ENCODE measurements at places on chromosomes 16 and 17. TPM values are rescaled to one million over a fixed set of nuclear protein-coding genes. Genes with fewer than 3 reads are reported as not detected.
A peak's percentile ranks its signal among the peaks of the same experiment; 100 is the strongest.

DNA sequence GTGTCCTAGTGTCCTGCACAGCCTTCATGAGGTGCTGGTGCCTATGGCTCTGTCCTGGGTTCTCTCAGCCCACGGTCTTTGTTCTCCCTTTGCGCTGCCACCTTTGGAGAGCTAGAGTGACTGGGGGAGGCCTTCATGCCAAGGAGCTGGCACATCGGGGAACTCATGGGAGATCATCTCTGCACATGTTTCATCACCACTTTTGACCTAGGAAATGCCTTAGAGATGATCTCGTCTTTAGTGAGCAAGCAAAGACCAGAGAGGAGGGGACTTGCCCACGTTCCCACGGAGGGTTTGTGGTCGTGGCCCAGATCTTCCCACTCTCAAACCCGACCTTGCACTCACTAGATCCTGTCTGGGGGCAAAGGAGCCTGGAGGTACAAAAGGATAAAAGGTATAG, 23.5 kb downstream of the TBX4 start:
- no peak for DNase-seq
- H3K36me3 ChIP-seq: no peaks in the 10 kb centered on the region
- no peak overlapping the region for H3K27ac ChIP-seq

- DNase-seq: no peak
- peaks cover 65% of the 10 kb centered on the region for H3K4me1 ChIP-seq
- no peaks in the 10 kb centered on the region for H3K36me3 ChIP-seq
- H3K4me3 ChIP-seq: peak overlapping the region; percentile 85
- H3K27ac ChIP-seq: peak overlapping the region; percentile 52
Measured at GRCh38 chr17:29590411-29591145, 1.1 kb upstream of the GIT1 start.

Gene MSL1
- 9.2 TPM for polyA plus RNA-seq

Gene REXO5
- 0.61 TPM for polyA plus RNA-seq

DNA sequence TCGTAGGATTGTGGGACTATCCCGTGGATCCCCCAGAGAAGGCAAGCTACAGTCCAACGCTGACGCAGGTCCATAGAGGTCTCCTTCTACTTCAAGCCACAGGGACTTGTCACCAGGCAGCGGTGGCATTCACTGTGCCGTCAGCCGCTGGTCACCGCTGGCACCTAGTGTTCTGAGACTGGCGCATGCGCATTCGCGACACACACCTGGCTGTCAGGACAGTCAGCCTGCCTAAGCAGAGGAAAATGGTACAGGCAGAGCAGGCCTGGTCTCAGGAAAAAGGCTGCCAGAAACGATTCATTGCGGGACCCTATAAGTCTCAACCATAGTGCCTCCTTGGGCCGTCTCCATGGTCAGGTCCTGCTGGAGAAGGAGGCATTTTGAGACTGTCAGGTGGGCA, 138.0 kb upstream of the WSB1 start:
- H3K27ac ChIP-seq: no peak overlapping the region
- no peak for DNase-seq

- no peaks in the 10 kb centered on the region for H3K4me1 ChIP-seq
- no peaks in the 10 kb centered on the region for H3K27me3 ChIP-seq
- DNase-seq: no peak
- H3K36me3 ChIP-seq: no peaks in the 10 kb centered on the region
- H3K4me3 ChIP-seq: no peak overlapping the region
- no peak overlapping the region for H3K27ac ChIP-seq
Measured at GRCh38 chr16:64997121-64997520, 124.7 kb downstream of the CDH11 start.

- H3K27ac ChIP-seq: no peak overlapping the region
- peaks cover 14% of the 10 kb centered on the region for H3K4me1 ChIP-seq
- no peaks in the 10 kb centered on the region for H3K36me3 ChIP-seq
- H3K4me3 ChIP-seq: no peak overlapping the region
Measured at GRCh38 chr17:47197821-47198220, 8.7 kb upstream of the CDC27 start.

Measured in naive thymus-derived CD8-positive, alpha-beta T cell (primary cell).